NAMALWA (cell line): ENCODE measurements at places on chromosomes 13 and 19.

- DNase-seq = no peak
These were observed 1185.8 kb downstream of the UQCRFS1 start for GRCh38 chr19:28027116-28027515.

- no peak for DNase-seq
These were observed 472.9 kb downstream of the FOXO1 start for GRCh38 chr13:40193286-40194223.

DNA sequence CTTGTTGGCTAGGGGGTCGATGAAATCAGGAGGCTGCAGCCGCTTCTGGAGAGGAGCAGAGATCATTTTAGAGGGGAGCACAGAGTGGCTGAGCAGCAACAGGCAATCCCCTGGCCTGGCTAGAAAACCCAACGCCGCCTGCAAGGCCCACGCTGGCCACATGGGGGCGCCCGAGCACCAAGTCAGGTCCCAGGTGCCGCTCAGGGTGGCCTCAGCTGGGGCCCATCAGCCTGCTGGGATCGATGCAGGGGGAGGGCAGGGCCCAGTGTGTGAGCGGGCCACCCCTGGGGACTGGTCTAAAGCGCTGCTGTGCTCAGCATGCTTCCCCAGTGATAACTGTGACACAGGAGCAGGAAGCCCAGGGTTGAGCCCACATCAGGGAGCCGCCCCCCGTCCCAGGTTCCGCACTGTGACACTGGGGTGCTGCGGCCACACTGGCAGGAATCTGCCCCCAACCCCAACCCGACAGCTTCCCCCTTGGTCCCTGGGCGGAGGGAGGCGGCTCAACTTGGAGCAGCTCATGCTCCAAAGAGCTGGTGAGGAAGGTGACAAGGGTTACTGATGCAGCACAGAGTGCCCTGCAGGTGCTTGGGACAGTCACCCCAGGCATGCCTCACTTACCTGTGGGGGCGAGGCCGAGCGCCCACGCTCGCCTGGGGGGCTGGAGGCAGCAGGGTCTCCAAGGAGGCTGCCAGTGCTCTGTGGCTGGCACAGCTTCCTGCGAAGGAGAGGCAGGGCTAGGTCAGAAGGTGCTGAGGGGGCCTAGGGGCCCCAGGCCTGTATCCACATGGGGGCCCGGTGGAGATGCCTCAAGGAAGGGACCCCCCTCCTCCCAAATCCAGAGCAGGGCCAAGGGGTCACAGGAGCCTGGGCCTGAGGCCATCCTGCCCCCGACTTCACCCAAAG is 13.3 kb upstream of the ISYNA1 start:
- DNase-seq = peak; percentile 87

- no peak for DNase-seq
These were observed 108.1 kb upstream of the GJB6 start for GRCh38 chr13:20340136-20340758.

DNA sequence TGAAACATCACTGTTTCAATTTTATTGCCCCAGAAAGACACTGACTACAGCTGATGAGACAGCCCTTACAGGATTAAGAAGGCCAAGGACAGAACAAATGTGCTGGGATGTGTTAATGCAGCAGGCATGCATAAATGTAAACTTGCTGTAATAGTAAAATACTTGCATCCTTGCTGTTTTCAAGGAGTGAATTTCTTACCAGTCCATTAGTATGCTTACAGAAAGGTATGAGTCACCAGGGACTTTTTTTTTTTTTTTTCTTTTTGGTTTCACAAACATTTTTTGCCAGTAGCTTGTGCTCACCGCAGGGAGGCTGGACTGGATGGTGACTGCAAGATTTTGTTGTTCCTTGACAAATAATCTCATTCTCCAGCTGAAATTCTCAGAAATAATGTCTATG is 55.1 kb downstream of the GPR180 start:
- no peak for DNase-seq

DNA sequence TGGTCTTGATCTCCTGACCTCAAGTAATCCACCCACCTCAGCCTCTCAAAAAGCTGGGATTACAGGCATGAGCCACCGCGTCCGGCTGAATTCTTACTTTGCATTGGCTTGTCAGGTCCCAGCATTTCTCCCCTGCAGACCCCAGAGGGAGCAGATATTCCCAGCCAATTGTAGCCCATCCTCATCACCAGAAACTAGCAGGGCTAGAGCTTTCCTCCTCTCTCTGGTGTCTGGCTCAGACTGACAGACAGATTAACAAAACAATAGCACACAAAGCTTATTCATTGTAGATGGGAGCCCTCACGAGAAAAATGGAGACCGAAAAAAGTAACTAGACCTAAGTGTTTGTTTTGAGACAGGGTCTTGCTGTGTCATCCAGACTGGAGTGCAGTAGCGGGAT is 7.5 kb upstream of the MPV17L2 start:
- no peak for DNase-seq

DNA sequence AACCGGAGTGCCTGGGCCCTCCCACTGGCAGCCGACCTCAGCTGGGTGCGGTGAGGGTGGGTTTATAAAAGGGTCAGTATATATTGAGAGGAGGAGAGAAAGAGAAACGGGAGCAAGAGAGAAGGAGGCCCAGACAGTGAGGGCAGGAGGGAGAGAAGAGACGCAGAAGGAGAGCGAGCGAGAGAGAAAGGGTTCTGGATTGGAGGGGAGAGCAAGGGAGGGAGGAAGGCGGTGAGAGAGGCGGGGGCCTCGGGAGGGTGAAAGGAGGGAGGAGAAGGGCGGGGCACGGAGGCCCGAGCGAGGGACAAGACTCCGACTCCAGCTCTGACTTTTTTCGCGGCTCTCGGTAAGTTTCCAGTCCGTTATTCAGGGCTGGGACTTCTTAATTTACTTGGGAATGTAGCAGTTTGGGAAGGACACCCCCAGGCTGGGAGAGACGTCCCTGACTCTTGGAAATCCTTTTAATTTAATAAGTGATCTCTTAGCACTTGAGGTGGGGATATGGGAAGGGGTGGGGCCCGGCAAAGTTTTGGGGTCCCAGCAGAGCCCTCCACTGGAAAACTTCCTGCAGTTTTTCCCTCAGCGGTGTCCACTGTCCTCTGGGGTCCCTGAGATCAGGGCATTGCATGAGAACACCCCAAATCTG is at the start of gene EMP3:
Gene EMP3, plus strand, starts transcription at position 288 of the 646 bp plus-strand sequence. CDS start 1,293 bp downstream, outside the sequence.
- DNase-seq = peak; percentile 69
